ENCODE measurements at places on chromosomes 5 and 9.

- DNase-seq: no peak
Observed at GRCh38 chr9:137009938-137010732, 13.8 kb upstream of the CLIC3 start.

DNA sequence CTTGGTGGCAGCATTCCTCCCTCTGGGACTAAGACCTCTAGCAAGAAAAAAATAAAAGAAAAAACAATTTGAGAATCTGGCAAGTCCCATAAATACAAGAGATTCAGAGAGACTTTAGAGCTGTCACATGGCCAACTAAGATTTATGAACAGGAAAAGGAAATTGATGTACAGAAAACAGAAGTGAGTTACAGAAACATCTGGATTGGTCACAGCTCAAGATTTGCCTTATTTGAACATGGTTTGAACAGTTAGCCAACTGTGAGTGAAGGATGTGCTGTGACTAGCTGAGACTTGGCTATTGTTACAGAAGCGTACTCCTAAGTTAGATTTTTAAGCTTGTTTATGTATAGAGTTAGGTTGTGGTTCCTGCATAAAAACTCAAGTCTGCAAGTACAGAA, 340.2 kb downstream of the SLCO4C1 start:
- DNase-seq: no peak

GRCh38 chr5:165405340-165405739, 1899.9 kb downstream of the MAT2B start:
- no peak for DNase-seq

- no peak for DNase-seq
Observed at GRCh38 chr5:60185231-60186099, 291.9 kb upstream of the PDE4D start.

- no peak for DNase-seq
Observed at GRCh38 chr5:40568548-40568947, 111.2 kb upstream of the PTGER4 start.

DNA sequence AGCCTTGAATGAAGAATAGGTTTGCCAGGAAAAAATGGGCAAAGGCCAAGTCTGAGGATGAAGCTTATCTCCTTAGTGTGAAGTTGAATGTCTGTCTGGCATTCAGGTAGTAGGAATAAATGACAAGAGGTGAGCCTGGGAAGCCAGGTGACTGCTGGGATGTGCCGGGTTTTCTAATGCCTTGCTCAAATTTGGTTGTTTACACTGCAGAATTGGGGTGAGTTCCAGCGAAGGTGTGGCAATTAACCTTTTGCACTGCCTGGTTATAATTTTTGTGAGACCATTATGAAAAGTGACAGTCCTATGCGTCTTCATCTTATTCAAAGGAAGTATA, 73.6 kb downstream of the MAST4 start:
- DNase-seq: no peak

DNA sequence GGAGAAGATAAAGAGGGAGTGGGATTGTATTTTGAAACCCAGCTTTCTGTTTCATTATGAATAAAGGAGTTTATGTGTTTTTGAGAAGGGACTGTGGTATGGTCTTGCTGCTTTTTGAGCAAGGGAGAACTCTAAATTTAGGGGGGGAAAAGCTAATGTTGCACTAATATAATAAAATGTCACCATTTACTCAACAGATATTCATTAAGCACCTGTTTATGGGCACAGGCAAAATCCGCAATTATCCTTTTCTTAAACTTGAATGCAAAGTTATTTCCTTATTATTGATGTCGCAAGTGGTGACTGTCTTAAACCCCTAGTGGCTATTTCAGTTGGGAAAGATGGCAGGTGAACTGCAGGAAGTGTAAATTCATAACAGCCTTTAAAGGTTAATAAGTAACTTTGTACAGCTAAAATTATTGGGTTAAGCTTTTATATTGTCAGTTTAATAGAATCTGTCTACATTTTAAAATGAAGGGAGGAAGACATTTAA, 1.5 kb downstream of the CDC42SE2 start:
- no peak for DNase-seq

GRCh38 chr5:156716591-156717380, 133.3 kb upstream of the PPP1R2B start:
- DNase-seq: no peak

DNA sequence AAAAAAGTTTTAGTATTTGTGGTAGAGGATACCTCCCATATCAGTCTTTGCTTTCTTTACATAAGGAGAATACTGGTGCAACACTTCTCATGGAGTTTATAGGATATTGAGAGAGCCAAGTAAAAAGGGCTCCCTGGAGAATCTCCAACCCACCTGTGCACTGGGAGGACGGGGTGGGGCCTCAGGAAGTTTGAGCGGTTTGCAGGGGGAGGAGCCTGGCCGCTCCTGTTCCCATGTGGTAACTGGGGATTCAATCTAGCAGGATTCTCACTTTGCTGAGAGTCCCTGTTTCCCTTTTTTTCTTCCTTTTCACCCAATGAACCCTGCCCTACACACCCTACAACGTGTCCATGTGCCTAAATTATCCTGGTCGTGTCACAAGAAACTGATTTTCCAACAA, 82.8 kb downstream of the APTX start:
- DNase-seq: no peak

- DNase-seq: no peak
Observed at GRCh38 chr5:176857894-176858273, 41.3 kb downstream of the HK3 start.

DNA sequence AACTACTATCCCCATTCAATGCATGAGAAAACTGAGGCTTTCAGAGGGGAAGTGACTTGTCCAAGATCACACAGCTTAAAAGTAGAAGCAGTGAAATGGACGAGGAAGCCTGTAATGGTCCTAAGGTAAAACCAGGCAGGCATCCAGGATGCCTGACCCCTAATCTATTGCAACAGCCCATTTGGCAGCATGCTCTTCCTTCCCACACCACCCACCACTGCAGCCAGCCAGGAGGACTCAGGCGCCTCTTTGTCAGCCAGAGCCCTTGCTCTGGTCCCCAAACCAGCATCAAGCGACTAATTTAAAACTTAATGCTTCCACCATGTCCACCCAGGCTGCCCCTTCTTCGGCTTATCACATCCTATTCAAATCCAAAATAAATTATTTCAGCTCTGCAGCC, 541.6 kb downstream of the CDK5RAP2 start:
- no peak for DNase-seq

DNA sequence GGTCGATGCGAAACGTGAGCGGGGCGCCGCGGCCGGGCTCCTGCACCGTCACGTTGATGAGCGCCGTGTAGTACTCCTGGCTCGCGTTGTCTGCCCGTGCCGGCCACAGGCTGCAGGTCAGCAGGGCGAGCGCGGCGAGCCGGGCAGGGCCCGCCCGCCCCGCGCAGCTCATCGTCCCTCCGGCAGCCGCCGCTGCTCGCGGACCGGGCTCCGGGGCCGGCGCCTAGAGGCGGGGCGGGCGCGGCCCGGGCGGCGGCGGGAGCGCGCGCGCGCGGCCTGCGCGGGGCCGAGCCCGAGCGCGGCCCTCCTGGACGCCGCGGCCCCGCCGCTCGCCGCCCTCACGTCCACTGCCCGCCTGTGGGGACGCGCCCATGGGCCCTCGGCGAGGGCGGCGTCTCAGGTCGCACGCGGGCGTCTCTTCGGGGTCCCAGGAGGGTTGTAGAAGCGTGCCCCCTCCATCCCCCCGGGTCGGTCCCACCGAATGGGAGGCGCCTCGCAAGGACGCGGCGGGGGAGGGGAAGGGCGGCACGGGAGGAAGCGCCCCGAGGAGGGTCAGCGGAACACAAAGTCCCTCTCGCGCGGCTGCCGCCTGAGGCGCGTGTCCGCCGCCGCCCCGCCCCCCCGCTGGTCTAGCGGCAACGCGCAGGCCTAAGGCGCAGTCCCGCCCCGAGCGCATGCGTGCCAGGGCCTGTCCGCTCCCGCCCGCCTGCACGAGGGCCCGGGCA, at the start of gene RNF130:
Gene RNF130 (minus strand): TSS at position 229 of the 725 bp plus-strand sequence. CDS start 57 bp downstream, at position 172.
- DNase-seq: peak; percentile 87

DNA sequence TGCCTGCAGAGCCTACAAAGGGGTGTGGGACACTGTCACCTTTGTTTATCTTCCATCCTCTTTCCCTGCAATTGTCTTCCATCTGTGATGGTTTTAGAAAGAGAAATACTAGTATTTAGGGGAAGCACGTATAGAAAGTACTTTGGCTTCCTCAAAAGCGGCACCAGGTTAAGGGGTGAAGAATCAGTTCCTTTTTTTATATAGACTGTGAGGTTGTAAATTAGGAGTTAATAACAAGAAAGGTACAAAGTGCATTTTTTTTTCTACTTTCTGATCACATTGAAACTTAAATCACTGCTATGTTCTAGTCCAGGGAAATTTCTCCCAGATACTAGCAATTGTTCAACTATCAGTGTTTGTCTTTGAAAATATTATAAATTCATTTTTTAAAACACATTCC, 219.3 kb downstream of the CEMIP2 start:
- no peak for DNase-seq

- DNase-seq: no peak
Observed at GRCh38 chr9:2418619-2419018, 203.0 kb upstream of the VLDLR start.

DNA sequence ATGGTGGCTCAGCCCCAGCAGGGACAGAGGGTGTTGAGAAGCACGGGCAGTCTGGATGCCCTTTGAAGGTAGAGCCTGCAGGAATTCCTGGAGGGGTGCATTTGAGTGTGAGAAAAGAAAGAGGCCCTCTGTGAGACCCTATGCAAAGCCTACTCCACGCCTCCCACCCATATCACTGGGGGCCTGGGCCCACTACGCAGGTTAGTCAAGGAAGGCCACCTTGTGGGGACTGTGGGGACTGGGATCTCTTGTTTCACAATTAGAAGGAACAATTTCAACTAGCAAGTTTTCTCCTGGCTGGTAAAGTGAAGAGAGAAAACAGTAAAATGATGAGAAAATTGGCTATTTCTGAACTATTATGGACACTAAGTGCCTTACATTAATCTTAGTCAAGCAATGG, 486.2 kb upstream of the DAP start:
- DNase-seq: no peak

DNA sequence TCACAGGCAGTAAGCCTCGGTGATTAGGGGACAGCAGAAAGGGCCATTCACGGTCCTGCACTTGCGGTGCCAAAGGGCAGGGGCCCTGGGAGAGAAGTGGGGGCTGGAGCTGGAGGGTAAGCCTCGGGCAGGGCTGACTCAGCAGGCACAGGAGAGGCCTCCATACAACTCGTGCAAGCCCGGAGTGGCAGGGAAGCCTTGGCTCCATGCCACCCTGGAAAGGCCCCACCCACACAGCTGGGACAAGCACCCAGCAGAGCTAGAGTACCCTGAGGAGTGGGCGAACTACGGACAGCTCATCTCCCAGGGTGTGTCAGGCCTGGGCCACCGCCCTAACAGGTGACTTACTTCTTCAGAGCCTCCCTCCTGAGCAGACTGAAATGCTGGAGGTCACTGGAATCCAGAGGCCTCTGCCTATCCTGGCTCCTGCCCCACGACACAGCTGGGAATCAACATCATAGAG, 5.6 kb upstream of the CAMK2A start:
- DNase-seq: no peak

DNA sequence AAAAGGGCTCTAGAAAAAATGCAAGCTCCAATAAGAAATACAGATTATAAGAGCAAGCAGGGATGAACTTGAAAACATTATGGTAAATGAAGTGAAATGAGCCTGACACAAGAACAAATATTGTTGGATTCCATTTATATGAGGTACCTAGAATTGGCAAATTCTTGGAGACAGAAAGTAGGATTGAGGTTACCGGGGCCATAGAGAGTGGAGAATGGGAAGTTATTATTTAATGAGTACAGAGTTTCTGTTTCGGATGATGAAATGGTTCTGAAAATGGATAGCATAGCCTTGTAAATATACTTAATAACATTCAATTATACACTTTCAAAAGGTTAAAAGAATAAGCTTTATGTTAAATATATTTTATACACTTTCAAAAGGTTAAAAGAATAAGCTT, 75.6 kb upstream of the SLC12A2 start:
- no peak for DNase-seq

DNA sequence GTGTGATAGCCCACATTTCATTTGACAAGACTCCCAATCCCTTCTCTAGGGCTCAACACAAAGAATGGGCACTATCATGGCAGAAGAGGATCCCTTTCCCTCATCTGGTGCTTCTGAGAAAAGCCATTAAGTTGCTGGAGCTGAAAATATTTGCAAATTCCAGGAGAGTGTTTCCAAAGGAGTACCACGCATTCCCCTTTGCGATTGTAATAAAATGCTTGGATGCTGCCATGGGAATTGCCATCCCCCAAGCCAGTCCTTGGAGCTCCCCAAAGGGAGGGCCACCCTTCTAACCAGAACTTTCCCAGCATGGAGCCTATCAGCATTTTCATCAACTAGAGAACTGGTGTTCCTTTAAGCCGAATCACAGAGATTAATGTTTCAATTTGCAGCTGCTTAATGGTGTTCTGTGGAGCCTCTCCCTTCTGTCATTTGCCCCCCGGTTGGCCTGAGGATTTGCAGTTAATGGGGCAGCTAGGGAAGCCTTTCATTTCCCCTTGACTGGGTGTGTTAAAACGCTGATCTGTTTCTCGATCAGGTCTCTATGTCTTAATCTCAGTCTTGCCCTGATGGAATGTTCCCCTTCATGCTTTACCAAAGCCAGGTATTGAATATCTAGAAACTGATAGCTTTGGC, 133.0 kb downstream of the ENC1 start:
- DNase-seq: no peak

DNA sequence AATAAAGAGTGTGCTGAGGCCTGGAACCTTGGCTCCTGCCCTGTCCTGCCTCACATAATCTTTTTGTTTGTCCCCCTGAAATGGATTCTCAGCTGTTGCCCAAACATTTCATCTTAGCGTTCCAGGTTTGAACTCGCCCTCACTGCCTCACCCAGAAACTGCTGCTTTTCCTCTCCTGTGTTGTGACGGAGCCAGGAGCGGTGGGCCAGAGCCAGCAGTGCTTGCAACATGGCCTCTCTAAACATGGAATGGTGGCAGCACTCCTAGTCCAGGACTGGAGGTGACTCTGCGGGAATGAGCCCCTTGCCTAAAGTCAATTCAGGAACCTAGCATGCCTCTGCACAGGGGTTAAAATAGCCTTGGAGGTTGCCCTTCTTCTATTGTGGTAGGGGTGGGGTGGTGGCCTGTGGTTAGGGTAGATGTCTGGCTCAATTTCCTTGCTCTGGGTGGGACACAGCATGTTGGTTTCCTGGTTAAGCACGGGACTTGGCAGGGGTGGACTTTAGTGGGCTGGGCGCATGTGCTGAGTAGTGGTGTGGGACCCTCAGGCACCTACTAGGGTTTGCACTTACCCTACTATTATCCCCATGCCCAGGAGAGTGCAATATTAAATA, 101.6 kb downstream of the SLC25A46 start:
- no peak for DNase-seq

DNA sequence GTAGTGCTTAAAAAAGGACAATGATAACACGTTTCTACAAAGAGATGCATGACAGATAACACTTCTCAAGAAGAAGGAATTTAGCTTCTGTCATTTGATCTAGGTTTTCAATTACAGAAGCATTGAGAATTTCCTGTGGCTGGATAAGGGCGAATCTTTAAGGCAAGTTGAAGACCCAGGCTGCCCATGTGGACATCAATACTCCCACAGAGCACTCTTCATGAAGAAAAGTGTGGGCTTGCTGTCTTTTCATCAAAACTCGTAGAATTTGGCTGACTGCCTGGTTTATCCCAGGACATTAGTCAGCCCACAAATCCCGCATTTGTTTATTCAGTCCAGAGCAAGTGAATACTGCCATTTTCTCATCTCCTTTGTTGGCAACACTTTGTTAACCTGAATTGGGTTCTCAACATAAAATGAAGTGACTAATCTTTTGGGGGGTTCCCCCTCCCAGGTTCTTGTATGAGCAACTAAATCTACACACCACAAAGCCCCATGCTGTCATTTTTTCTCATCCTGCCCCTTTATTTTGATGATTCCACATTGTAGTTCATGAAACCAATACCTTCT, 43.4 kb upstream of the CDKN2B start:
- DNase-seq: peak; percentile 76
